CD8-positive, alpha-beta T cell (primary cell): ENCODE measurements at places on chromosomes 11 and 22. TPM values are rescaled to one million over a fixed set of nuclear protein-coding genes. Genes with fewer than 3 reads are reported as not detected.

AIFM3 gene
- not detected for total RNA-seq

TNRC6B gene
- 85.3 TPM for total RNA-seq

DAGLA gene
- total RNA-seq, result 0.08 TPM

DNA sequence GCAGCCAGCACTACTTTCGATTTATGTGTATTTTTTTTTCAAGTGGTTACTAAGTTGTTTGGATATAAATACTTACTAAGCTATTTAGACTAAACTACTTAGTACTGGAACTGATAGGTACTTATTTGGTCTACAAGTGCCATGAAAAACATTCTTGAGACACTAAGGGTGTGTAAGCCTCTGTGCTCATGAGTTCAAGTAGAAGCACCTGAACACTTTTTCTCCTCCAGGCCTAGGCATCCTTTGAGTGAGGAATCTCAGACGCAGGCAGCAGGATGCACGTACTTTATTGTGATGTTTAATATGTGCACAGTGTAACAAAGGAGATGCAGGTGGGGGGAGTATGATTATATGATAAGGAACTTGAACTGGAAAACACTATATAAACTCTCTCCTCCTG, 7.8 kb downstream of the TESMIN start:
- no peak for DNase-seq

DNA sequence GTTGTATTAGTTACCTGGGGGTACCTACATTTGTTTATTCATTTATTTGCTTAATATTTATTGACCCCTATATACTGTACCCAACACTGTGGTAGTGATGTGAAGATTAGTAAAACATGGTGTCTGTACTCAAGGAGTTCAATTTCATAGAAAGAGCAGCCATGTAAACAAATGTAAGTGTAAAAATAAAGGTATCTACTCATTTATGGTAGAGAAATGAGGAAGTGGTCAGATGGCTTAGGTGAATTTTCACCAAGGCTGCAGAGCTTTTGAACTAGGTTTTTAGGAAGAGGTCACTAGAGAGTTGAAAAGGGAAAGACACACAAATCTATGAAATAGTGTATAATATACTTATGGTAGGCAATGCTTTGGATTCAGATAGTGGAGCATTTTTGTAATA, 11.1 kb downstream of the CTR9 start:
- no peak for DNase-seq

- no peak for DNase-seq
These were observed 59.4 kb downstream of the F2 start for GRCh38 chr11:46778416-46778815.

GRCh38 chr11:131543389-131544025, 173.1 kb downstream of the NTM start:
- no peak for DNase-seq

OR2AG2 gene
- not detected for total RNA-seq

- no peak for DNase-seq
These were observed 4.9 kb downstream of the RAB3IL1 start for GRCh38 chr11:61912530-61912898.

GRCh38 chr11:86246293-86246675, 1.7 kb downstream of the EED start:
- DNase-seq, result no peak

- no peak for DNase-seq
These were observed 84.6 kb downstream of the MYEOV start for GRCh38 chr11:69378303-69379141.

DNA sequence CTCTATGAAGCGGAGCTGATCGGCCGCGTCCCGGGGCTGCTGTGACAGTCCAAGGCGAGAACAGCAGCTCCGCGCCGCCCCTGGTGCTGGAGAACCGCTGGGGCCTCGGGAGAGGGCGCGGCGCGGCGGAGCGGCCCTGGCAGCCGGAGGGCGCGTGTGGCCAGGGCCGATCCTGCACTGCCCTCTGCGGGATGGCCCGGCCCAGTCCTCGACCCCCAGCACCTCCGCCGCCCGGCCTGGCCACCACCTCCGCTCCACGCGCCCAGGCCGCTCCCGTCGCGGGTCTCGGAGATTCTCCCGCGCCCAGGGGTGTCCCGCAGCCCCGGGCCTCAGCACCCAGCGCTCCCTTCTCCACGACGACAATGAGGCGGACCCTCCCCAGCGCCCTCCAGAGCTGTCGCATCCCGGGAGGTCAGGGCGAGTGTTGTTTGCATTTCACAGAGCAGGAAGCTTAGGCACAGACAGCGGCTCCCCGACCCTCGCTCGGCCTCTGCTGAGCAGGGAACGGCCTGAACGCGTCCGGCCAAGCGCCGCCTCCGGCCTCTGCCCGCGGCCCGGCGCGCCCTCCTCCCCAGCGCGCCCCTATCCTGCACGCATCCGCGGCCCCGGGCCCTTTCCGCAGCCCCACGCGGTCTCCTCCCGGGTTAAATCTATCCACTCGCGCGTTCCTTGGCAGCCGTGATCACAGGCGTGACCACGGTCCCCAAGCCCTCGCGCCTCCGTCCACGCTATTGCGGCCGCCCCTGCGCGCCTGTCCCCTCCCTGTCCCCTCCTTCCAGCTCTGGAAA, 109.7 kb downstream of the WNT7B start:
- no peak for DNase-seq
